ENCODE measurements at places on chromosomes 2 and 18.

GRCh38 chr2:27779417-27780055 is 8.0 kb downstream of the MRPL33 start:
- DNase-seq = no peak

DNA sequence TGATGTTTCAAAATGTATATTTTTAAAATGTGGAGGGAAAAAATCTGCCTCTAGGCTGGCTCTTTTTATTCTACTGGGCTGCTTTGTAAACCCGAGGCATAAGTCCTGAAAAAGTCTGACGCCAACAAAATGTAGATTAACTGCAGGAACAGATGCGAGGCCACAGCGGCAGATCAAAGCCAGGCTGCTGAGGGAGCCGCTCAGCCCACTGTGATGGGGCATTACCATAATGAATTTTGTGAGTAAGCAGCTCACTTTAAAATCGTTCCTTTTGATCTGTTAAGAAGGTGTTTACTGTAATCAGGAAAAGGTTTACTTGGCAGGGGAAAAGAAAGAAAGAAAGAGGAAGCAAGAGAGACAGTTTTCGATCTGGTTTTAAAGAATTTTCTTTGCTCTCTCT is 269.0 kb downstream of the ICOS start:
- DNase-seq = no peak

GRCh38 chr2:148048475-148049221 is 27.8 kb downstream of the MBD5 start:
- DNase-seq = no peak

- no peak for DNase-seq
Observed at GRCh38 chr18:62109676-62110075, 77.2 kb downstream of the PIGN start.

GRCh38 chr2:205461169-205461568 is 221.1 kb upstream of the NRP2 start:
- DNase-seq = no peak

All from CD4-positive, alpha-beta T cell treated with Interleukin-10 for 1 hour (primary cell).